NCI-H1694 treated with DMSO at 0.1 percent for 48 hours (cell line): ENCODE measurements at places on chromosomes 2 and 18.

- no peak for DNase-seq
Observed at GRCh38 chr2:219777388-219777787, 150.0 kb downstream of the SLC4A3 start.

- DNase-seq: no peak
Observed at GRCh38 chr18:3832025-3832638, 382.2 kb downstream of the TGIF1 start.

- DNase-seq: no peak
Observed at GRCh38 chr2:203361495-203361894, 33.3 kb downstream of the ABI2 start.

DNA sequence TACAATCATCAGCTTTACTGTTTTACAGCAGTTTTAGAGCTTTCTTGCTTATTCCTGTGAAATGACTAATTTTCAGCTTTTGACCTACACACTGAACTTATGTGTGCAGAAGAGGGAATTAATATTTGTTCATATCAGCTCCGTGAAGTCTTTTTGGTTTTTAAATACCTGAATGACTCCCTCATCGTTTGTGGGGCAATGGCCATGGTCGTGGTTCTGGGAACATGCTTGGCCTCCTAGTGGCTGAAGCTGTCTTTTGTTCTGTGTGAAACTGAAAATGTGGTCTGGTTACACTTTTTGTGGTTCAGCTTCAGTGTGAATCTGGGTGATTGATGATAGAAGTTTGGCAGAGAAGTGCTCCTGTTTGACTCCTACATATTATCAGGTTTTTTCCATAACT, 408.1 kb downstream of the THSD7B start:
- no peak for DNase-seq

DNA sequence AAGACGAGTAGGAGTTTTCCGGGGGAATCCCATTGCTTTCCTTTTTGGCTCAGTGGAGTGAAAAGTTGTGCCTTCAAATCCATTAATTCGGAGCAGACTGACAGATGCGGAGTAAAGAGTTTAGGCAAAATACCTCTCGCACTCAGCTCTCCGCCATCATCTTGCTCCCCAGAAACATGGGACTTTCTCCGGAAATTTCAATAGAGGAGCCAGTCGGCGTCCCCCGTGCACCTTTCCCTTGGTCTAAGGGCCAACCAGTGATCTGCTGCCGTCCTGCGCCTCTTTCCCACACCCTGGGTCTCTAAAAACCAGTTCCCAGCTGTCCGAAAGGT, 318 bp downstream of the TYW5 start:
- peak; percentile 64 for DNase-seq

DNA sequence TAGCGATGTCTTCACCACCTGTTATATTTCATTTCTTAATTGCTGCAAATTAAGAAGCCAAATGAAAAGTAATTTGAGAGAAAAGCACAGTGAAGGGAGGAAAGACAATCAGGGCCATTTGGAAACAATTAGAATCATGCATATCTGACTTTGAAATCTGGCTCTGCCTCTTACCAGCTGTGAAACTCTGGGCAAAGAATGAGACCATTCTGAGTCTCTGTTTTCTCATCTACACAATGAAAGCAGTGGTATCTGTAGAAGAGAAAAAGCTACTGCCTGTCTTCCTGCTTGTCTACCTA, 334.5 kb upstream of the CYRIA start:
- no peak for DNase-seq

DNA sequence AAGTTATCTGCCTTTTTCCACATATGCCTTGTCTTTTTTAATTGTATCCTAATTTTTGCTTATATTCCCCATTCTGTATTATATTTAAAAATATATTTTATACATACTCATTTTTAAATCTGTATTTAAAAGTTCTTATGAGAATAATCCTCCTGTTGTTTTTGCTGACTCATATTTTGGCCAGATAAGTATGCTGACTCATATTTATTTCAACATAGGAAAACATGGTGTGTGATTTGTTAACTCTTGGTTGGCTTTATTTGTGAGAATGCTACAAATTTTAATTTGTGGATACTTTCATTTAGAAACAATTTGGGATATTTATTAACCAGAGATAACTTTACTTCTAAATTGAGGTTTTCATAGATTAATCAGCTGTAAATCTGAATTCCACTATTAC, 587.7 kb downstream of the CPS1 start:
- DNase-seq: no peak

DNA sequence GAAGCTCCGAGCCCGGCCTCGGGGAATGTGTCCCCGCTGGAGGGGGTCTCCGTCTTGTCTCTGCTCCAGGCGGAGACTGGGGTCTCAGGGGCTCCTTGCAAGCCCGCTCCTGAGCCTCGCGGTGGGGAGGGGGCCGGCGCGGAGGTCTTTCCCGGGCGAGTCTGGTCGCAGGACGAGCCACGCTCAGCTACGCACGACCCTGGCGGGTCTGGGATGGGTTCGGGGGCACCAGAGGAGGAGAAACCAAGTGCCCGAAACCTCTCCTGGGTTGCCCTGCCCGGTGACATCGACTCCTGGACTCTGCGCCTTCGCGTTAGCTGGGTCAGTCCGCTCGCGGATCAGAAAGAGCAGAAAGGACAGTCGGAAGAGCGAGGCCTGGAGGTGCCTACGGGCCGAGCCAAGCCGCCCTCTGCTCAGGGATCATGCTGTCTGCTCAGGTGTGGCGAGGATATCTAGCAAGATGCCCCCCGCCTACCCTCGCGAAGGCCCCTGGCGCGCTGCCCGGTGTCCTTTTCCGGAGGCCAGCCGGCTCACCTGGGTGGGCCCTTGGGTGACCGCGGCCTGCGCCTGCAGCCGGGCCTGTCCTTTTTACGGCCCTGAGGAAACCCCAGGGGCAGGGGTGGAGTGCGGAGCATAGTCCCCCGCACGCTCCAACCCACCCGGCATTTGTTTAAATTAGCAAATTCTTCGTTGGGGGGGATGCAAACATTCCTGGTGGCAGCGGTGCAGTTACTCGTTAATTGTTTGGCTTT, 58.7 kb downstream of the SNORC start:
- no peak for DNase-seq

DNA sequence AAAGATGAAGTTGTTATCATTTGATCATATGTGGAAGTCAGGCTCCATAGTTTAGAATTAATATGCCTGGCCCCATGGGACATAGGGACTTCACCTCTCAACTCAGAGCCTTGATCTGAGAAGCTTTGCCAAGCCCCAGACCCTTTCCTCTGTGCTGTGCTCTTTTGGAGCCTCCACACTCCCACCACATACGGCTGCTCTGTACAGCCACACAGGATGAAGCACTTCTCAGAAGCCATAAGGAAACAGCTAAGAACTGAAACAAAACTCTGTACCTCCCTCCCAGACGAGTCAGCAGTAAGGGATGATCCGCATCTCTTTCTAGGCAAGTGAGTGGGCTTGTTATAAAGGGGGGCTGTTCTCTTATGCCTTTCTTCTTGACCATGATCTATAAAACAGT, 66.5 kb downstream of the CAB39 start:
- no peak for DNase-seq

GRCh38 chr2:63581298-63581961, 6.8 kb downstream of the WDPCP start:
- DNase-seq: no peak
